Right atrium auricular region (tissue), 2 donors: ENCODE measurements at places on chromosomes 11 and 22.

DNA sequence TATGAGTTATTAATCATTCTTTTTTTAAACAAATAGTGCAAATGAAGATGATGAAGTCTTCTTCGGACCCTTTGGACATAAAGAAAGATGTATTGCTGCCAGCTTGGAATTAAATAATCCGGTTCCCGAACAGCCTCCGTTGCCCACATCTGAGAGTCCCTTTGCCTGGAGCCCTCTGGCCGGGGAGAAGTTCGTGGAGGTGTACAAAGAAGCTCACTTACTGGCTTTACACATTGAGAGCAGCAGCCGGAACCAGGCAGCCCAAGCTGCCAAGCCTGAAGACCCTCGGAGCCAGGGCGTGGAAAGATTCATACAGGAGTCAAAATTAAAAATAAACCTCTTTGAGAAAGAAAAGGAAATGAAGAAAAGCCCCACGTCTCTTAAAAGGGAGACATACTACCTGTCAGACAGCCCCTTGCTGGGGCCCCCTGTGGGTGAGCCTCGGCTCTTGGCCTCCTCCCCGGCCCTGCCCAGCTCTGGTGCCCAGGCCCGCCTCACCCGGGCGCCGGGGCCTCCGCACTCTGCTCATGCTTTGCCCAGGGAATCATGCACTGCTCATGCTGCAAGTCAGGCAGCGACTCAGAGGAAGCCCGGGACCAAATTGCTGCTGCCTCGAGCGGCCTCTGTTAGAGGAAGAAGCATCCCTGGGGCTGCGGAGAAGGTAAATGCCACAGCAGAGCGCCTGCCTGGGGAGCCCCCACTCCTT, 11.8 kb downstream of the GTSE1 start:
- no peak for DNase-seq

GRCh38 chr22:31678748-31679147, 16.7 kb upstream of the PISD start:
- DNase-seq = no peak

DNA sequence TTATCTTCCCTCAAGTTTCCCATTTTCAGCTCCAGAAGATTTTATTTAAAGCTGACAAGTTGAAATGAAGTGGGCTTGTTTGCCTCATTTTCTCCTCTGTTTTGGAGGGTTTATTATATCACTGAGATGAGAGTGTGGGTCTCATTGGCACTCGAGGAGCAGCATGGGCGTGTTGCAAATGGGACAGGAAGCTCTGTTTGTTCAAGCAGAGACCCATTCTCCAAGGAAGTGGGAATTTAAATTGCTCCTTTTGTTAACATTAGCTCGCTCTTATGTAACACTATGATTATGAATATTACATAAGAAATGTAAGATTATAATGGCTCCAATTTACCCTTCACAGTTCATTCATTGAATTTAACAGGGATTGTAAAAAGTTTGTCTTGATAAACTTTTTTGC, 317.7 kb upstream of the CTSC start:
- no peak for DNase-seq

DNA sequence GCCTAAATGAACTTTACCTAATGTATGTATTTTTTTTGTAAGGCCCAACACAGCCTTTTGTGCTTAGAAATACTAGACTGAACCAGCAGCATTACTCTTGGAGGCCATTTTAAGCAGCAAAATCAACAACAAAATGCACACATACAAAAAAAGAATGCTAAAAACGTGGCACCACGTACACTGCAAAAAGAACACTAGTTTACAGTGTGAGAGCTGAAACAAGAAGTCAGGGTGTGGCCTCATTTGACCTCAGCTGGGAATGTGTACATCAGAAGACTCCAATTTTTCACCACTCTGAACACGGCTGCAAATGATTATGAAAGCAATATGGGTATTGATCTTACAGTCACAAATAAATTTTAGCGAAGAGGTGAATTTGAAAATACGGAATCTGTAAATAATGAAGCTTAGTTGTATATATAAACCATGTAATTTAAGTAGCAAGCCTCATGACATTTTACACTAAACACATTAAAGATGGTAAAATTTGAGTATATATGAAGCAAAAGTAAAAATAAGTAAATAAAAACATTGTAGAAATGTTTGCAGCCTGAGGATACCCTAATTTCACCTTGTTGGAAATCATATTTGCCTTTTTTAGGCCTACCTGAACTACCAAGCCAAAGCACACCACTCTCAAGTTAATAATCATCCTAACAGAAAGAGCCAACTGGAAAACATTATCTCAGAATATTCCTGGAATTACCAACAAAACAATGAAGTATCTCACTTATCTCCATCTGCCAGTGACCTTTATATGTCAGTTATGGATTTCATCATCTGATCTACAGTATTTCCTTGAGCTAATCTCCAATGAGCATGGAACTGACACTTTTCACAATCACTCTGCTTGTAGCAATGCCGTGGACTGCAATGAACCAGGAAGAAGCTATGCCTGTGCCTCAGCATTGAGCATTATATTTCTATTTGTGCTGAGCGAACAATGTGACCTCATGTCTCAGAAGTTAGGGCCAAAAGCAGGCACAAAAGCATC, 319.5 kb upstream of the FAT3 start:
- DNase-seq = no peak

DNA sequence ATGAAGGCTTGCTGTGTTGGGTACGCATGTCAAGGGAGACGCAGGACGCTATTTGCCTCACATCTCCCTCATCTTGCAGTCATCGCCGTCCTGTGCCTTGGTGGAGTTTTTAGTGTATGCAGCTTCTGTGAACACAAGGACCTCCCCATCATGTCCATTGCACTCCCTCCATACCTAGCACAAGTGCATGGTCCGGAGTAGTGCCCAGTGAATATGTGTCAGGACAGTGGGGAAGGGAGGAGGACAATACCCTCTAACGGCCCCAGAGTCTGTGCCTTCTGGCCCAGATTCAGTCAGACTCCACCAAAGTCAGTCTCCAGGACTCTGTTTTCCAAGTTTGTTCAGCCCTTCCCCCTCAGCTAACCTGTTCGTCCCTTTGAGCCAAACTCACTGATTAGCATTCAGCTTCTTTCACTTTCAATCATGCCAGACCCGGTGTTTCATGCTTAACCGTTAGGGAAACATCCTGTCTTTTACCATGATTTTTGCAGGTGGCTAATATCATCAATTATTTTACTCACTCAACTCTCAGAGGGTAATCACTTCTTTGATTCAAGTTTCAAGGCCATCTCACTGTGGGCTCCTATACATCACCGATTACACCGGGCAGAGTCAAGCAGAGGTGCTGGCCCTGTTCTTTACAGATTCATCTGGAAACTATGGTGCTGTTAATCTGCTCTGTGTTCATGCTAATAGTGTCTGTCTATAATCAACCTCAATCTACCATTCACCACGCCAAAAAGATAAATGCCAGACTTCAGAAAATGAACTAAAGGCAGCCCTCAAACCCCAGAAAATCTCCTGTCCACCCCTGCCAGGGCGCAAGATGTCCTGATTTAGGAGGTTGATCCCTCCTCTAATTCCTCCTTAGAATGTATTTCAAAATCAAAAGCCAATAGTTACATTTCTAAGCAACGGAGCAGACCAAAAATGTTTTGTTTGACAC, 156.5 kb downstream of the RRAS2 start:
- no peak for DNase-seq

GRCh38 chr22:48226026-48227013, 1463.9 kb downstream of the TBC1D22A start:
- DNase-seq = peak; percentile 52

- no peak for DNase-seq
These were observed 85.4 kb downstream of the MTNR1B start for GRCh38 chr11:93054881-93055280.

- DNase-seq = no peak
These were observed 55.7 kb upstream of the OR5AN1 start for GRCh38 chr11:59302991-59303390.

GRCh38 chr22:28930357-28931007, 47.1 kb downstream of the ZNRF3 start:
- no peak for DNase-seq

- DNase-seq = no peak
These were observed 15.3 kb downstream of the PTS start for GRCh38 chr11:112241486-112241885.

DNA sequence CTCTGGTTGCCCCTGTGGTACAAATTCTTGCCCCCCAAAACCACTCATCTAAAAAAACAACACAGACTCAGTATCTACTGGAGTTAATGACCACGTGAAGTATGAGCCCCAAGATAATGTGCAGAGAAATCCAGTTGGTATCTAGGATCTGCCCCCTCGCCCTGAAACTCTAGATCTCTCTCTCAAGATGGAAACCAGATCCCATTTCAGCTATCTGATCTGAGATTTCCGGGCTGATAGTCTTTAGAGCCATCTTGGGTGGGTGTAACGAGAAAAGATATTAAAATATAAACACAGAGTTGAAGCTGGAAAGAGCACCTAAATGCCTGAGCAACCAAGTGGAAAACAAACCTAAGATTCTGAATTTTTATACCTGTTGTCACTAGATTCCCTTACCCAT, 14.0 kb upstream of the VWCE start:
- DNase-seq = no peak

- no peak for DNase-seq
These were observed 8.2 kb downstream of the LTO1 start for GRCh38 chr11:69666752-69667536.

- peak; percentile 95 for DNase-seq
These were observed 7.0 kb downstream of the FXYD2 start for GRCh38 chr11:117817368-117818040.

DNA sequence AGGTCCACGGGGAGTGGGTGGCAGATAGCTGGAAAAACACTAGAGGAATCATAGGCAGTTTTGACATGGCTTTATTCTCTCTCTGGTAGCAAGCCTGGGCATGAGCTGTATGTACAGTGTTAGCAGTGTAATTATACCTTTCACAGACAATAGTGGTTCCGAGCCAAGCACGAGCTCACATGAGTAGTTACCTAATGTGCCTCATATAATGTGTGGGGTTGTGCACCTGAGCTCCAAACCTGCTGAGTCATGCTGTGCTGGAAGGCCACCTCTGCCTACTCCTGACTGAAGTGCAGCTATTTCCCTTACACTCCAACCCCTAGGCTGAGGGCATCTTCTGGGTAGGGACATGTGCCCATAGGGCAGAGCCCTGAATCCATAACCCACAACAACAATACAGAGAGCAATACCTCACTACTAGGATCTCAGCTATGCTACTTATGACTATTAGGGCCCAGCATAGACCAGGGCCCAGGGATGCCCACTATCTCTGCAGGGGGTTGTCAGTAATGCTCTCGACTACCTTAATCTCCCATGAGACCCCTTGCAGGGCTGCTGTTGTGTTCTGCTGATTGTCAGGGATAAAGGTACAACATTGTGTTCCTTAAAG, 432.1 kb downstream of the DYNC2H1 start:
- DNase-seq = no peak

GRCh38 chr22:37262346-37262745, 18.3 kb upstream of the RAC2 start:
- no peak for DNase-seq

DNA sequence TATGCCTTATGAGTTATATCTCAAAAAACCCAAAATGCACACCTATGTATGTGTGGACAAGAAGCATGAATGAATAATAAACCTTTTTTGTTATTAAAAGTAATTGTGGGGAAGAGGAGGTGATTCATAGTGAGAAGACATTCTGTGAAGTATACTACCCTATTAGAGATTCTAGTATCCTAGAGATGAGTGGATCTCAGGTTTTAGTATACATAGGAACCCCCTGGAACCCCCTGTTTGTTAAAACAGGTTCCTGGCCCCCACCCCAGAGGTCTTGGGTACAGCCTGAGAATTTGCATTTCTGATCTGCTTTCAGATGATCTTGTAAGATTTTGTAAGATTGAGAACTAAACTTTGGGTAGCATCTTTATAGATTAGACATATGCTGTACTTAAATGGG, 17.5 kb downstream of the NUCB2 start:
- no peak for DNase-seq

DNA sequence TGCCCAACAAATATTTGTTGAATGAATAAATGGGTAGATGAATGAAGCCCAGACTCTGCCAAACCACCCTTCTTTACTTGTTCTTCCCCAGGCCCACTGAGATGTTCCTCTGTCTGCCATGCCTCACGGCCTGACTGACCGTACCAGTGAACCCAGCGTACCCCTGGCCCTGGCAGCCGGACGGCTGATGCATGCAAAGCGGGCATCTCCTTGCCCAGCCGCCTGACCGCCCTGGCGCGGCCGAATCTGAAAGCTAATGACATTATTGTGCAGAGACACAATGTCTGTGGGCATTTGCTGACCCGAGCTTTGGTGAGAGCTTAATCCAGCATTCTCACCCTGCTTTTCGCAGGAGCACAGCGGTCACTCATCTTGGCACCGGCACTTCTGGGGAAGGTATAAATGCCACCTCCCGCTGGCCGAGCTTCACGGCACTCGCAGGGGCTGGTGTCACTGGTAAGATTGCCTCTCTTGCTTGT, at the start of gene CRYBB2:
CRYBB2 (plus strand) TSS at position 429 of the 479 bp plus-strand sequence. CDS start 1,791 bp downstream, outside the sequence.
- no peak for DNase-seq

- DNase-seq = no peak
These were observed 1109.1 kb downstream of the JRKL start for GRCh38 chr11:97498891-97499290.

DNA sequence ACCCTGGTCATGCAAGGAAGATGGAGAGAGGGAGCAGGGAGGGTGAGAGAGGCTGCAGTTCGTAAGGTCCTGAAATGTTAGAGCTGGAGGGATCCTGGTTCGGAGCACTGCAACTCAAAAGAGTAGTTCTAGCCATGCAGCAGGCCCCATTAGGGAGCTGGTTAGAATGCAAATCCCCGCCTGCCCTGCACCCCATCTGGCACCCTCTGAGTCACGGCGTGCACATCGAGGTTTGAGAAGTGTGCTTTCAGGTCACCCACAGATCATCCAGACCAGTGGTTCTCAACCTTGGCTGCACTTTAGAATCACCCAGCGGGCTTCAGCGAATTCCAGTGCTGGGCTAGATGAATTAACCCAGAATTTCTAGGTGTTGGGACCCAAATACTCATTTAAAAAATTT, 48.2 kb downstream of the ST3GAL4 start:
- no peak for DNase-seq

DNA sequence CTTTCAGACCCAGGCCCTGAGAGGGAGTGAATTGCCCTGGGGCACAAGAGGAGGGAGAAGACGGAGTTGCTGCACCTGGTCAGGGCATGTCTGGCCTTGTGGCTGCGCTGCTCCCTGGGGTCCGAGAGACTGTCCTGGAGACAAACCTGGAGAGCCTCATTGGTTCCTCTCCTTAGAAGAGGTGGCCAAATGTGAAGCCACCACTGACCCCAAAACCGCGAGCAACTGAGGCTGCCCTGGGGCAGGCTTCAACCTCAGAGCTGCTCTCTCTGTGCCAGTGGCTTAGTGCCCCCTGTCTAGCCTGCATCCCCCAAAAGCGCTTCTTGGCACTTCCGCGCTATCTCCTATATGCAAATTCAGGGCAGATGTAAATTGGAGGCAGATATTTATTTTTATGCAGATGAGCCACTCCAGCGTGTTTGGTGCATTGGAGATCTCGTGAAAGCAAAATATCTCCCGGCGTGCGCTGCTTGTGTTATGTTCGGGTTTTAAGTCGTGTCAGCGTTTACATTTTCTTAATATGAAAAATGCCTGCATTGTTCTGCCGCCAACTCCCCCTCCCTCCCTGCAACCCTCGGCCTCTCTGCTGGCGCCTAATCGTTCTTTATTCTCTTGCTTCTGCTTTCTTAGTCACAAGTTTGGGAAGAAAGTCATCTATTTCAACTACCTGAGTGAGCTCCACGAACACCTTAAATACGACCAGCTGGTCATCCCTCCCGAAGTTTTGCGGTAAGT, 69.5 kb downstream of the ARHGAP8 start:
- DNase-seq = no peak

GRCh38 chr11:116112087-116112935, 608.1 kb upstream of the CADM1 start:
- no peak for DNase-seq

GRCh38 chr11:132704781-132705375, 827.4 kb downstream of the OPCML start:
- no peak for DNase-seq

GRCh38 chr22:48640890-48641841, 1186.5 kb downstream of the BRD1 start:
- DNase-seq = no peak
